ENCODE measurements at places on chromosomes 16 and 17.

DNA sequence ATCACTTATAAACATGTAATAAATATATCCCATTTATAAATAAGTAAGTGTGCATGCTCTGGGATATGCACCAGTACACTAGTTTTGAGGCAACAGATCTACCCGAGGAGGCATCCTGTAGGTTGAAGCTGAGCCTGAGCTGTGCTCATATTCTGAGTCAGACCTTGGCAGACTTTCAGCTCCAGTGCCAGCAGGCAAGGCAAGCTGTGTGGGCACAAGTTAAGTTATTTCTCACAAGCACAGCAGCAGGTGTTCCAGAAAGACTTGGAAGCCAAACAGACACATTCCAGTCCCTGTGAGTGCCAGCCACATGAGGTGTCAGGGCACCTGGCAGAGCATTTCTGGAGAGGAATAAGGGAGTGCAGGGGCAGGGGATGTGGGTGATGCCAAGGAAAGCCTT lies 1.3 kb upstream of the CLEC19A start:
- peak; percentile 30 for DNase-seq

- DNase-seq: no peak
Observed at GRCh38 chr16:73199214-73199613, 151.3 kb upstream of the ZFHX3 start.

GRCh38 chr16:89325861-89326471 lies 108.5 kb downstream of the ZNF778 start:
- peak; percentile 82 for DNase-seq

DNA sequence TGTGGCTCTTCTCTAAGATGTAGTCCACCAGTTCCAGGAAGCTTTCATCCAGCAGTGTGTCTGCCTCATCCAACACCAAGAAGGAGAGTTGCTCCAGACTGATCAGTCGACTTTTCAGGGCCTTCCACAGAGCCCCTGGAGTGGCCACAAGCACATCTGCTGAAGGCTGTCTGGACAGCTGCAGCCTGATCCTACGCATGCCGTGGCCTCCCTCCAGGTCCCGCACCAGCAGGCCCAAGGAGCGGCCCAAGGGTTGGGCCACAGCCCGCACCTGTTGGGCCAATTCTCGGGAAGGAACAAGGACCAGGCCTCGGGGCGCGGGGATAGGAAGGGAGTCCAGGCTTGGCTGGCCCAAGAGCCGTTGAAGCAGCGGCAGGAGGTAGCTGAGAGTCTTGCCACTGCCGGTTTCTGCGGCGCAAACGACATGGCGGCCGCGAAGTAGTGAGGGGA lies 729 bp downstream of the DDX28 start:
- no peak for DNase-seq

DNA sequence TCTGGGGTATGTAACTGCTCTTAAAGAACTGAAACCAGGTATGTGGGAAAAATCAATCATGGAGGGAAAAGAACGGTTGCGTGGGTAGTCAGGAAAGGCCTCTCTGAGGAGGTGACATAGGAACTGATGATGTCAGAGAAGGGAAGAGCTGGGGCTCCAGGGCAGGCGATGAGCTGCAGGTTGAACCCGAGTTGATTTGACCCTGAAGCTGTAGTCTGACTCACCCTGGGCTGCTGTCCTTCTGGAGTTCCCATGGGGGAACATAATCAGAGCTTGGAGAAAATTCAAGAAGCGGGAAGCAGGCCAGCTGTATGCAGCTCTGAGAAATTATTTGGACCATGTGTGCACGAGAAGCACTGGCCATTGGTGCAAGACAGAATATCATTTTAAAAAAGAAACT lies 16.7 kb downstream of the SLC6A2 start:
- no peak for DNase-seq

DNA sequence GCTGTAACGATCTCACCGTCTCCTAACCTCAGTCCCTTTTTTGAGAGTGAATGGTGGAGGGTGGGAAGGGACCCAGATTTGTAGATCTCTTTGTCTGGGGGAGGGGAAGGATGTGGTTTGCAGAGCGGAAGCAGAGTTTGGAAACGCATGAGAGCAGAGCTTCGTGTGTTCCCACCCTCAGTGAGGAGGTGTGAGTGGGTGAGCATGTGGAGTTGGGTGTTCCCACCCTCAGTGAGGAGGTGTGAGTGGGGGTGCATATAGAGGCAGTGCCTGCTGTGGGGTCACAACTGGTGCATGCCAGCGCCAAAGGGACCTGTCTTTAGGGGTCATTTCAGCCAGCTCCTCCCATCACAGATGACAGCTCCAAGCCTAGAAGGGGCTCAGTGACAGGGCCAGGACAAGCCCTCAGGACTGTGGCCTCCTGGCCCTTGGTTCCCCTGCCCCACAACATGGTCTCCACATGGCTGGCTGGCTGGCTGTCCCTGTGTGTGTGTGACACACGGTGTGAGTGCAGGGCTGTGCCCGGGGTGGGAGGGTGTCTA lies 1.8 kb upstream of the CISD3 start:
- DNase-seq: peak; percentile 51

DNA sequence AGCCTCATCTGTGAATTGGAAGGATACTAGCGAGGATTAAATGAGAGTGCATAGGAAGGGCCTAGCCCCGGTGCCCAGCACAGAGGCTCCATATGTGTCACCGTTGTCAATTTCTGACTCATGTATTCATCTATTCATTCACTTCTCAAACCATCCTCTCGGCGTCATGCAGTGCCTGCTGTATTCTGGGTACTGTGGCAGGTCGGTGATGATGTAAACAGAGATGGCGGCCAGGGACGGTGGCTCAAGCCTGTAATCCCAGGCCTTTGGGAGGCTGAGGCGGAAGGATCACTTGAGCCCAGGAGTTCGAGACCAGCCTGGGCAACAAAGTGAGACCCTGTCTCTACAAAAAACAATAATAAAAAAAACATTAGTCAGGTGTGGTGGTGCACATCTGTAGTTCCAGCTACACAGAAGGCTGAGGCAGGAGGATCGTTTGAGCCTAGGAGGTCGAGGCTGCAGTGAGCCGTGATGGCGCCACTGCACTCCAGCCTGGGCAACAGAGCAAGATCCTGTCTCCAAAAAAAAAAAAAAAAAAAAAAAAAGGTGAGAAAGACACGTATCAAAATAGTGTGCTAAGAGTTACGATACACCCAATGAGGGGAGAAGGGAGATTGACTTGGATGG lies 4.3 kb upstream of the PPP1R1B start:
- DNase-seq: no peak

DNA sequence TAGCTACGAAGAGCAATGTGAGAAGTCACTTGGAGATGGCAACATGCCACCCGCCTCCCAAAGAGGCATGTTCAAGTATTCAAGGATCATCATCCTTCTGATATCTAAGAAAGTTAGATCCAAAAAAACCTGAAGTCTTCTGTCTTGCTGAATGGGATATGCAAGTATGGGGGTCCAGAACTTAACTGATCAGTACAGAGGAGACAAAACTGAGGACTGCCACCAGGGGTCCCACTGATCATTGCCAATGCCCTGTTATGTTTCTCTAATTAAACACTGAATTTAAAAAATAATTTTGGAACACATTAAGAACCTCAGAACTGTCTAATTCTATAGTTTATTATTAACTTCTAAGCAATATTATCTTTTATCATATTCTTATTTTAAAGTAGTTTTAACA lies 99.7 kb downstream of the CDH8 start:
- DNase-seq: no peak

DNA sequence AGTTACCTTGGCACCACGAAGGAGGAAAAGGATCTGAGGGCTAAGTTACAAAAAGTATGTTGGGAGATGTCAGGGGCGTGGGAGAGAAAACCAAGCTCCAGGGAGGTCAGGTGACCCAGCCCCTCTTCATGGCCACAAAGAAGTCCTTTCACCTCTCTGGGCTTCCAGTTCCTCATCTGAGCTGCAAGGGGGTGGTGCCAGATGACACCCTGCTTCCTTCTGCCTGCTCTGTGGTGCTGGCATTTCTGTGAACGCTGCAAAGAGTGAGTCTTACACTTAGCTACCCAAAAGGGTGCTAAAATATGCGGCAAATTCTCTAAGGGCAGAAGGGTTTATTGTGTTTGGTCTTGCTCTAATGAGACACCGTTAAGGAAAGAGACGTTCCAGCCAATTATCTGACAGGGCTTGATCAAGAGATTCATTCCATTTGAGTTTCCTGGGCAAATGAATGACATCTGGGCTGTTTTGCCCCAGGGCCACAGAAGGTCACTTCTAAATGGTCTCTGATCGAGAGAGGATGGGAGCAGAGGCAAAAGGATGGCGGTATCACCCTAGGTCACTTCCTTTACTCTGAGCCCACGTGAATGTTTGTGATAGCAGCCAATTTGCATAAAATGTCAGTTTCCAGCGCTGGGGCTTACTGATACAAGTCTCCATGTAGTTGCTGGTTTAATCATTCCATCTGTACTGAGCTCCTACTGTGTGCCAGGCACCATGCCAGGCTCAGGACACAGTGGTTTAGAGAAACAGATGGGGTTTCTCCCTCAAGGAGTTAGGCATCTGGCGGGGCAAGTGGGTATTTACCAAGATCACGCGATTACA lies 210.2 kb downstream of the KATNIP start:
- DNase-seq: peak; percentile 74

DNA sequence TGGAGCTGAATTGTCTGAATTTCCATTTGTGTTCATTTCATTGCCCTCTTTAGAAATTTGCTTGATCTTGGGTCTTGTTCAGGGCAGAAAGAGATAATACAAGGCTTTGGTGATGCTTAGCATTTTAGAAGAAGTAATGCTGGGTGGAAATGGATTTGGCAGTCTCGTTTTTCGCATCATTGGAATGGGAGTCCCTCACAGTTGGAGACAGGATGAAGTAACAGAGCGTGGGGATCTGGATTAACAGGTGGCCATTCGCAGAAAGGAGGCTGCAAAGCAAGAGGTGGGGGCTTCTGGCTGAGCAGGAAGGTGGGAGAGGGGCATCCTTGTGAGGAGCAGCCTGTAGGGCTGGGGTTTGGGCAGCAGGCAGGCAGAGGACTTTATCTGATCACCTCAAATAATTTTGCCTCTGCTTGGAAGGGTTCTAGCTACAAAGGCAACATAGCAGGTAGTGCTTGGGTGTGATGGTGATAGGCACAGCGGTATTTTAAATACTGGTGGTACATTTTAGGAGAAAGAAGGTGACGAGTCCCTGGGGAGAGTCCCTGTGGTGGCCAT lies 17.0 kb downstream of the KSR1 start:
- no peak for DNase-seq

DNA sequence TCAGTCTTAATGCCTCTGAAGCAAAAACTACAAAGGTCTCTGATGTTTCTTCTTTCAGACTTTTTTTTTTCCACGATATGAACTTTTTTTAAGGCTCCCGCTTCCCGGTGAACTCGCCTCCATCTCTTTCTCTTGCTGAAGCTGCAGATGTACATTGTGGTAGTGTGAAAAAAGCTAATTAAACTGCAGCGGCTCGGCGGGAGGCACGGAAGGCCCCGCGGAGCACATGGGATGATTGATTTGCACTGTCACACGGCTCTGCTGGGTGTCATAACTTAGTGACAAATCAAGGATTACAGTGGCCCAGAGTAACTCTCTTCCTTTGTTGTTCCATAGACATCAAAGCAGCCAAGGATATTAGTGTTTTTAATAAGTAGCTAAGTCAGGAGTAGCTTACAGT lies 196.3 kb downstream of the AXIN2 start:
- no peak for DNase-seq

- DNase-seq: no peak
Observed at GRCh38 chr16:53092284-53092683, 37.5 kb downstream of the CHD9 start.

DNA sequence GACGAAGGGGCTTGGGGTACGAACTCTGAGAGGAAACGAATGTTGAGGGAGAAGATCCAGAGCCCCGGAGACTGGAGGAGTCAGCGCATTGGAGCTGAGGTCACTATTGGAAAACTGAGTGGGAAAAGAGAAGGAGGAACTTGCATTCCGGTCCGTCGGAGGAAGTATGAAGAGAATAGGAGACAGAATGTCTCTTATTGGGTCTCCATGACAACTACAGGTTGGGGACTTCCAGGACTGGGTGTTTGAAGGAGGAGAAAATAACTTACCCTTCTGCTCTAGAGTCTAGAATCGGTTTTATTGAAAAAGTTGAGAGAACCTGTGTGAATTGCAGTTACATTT lies 537 bp downstream of the GOSR1 start:
- peak; percentile 54 for DNase-seq

GRCh38 chr16:67432506-67432890 lies 1.6 kb downstream of the HSD11B2 start:
- no peak for DNase-seq

GRCh38 chr16:2904100-2904921 lies 7.4 kb upstream of the FLYWCH1 start:
- peak; percentile 89 for DNase-seq

GRCh38 chr16:25210758-25211157 lies 6.0 kb upstream of the AQP8 start:
- peak; percentile 62 for DNase-seq

GRCh38 chr16:75043175-75043895 lies 44.5 kb downstream of the ZNRF1 start:
- DNase-seq: no peak

DNA sequence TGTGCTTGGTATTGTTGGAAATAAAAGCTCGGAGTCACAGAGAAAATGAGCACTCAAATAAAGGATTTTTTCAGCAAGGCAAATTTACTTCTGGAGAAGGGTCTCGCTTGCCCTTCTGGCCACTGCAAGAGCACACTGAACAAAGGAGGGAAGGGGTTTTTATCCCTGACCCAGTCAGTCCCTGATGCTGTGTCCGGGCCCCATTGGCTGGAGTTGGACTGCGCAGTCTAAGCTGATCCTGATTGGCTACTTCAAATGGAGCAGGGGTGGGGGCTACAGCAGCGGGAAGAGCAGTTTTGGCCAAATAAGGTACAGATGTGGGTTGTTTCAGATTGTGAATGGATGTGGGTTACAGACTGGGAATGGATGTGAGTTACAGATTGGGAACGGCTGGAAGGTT lies 4.3 kb upstream of the NLRP1 start:
- no peak for DNase-seq

GRCh38 chr16:14098081-14098480 lies 27.0 kb downstream of the MRTFB start:
- no peak for DNase-seq

- DNase-seq: no peak
Observed at GRCh38 chr16:83248735-83249463, 558.9 kb upstream of the HSBP1 start.

- no peak for DNase-seq
Observed at GRCh38 chr16:57999971-58000705, at the start of gene ZNF319. Gene ZNF319 (minus strand): TSS chr16:58000672. CDS start chr16:57998265, 2,407 bp downstream.

GRCh38 chr17:17771498-17772201 lies 65.1 kb downstream of the SREBF1 start:
- no peak for DNase-seq

GRCh38 chr16:68948230-68948910 lies 105.0 kb downstream of the TANGO6 start:
- DNase-seq: no peak

GRCh38 chr16:77399066-77399465 lies 35.8 kb downstream of the ADAMTS18 start:
- DNase-seq: no peak

GRCh38 chr16:53510704-53511070 lies 7.7 kb upstream of the AKTIP start:
- DNase-seq: no peak

DNA sequence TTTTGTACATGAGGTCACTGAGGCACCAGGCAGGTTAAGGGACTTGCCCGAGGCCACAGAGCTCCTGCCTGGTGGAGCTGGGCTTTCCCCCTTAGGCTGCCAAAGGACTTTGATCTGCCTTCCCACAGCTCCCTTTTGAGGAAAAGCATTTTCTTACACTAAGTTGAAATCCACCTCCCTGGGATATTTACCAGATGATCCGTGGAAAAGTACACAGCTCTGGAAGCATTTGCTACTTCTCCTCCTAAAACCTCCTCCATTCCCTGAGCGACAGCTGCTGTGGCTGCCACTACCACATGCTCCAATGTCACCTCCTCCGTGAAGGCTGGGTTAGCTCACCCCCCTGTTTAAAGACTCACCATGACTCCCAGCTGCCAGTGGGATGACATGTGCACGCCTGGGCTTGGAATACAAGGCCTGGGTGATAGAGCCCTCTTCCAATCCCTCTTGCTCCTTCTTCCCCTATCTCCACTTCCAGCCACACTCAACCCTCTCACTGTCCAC lies 1.2 kb upstream of the MPRIP start:
- no peak for DNase-seq
